ENCODE measurements at places on chromosomes 16 and 17. TPM values are rescaled to one million over a fixed set of nuclear protein-coding genes. Genes with fewer than 3 reads are reported as not detected.

DNA sequence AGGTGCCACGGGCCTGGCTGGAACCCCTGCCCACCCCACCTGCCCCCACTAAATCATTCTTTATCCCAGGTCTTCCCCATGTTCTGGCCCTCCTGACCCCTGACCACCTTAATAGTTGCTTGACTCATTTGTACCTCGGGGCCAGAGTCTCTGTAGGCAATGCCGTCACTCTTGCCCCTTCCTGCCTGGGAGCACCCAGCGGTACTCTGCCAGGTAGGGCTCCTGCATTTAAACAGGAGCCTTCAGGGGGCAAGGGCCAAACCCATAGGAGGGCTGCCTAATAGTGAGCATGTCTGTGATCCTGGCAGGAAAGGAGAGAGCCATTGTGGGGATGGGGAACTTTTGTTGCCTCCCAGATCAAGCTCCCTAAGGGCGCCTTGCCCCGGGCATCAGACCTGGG lies 8.8 kb upstream of the ITGA3 start:
- peak; percentile 26 for DNase-seq

The AATK gene
- total RNA-seq, result 0.31 TPM

The METTL9 gene
- 13.4 TPM for total RNA-seq

DNA sequence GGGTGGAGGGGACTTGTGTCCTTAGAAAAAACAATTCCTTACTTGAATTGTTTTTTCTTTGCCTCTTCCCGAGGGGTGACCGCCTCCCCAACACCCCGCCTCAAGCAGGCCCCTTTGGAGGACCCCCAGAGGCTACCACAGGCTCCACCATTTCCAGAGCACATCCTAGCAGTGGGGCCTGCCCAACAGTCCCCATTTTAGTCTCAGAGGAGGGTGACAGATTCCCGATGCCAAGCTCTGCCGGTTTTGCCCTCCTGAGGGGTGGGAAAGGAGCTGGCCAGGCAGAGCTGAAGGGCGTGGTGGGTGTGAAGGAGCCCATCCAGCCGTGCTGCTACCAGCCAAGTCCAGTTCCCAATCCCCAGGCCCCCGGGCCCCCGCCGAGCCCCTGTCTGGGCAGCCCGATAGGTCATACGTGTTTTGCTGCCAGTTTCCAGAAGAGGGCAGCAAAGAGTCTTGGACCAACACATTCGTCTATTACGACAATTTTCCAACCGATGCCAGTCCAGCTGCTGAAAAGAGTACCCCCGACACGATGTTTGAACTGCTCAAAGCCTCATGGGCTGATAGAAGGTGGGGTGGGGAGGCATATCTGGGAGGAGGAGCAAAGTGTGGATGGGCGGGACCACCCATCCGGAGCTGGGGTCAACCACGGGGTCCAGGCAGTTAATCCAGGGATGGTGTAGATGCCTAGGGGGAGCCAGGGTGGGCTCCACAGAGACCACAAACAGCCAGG lies 18.8 kb upstream of the GAA start:
- no peak for DNase-seq

The NPW gene
- total RNA-seq, result 9.2 TPM

The RNF167 gene
- total RNA-seq, result 63.6 TPM

DNA sequence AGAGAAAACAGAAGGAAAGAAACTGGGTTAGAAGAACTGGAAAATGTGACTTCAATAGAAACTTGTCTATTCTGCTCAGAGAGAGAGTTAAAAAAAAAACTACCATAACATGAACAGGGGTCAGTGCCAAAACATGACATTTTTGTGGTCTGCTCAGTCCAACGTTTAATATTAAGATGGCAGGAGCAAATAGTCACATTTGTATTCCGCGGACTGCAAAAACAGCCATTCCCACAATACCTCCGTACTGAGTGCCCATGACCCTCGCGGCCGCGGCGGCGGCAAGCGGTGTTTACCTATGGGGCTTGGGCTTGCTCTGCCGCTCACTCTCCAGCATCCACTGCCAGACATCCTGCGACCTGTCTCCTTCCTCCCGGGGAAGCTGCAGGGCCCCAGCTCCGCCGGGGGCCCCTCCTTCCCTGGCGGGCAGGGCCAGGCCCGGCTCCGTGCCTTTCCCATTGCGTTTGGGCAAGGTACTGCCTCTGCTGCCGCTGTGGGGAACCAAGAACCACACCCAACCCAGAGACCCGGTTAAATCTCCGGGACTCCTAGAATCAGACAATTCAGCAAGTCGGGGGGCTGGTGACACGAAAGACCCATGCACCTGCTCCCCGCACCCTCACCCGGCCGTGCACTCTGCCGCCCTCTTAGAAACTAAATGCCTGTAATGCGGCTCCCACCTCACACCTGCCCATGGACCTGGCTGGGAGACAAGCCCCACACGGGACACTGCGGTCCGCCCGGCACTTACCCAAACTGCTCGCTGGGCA lies 24.7 kb downstream of the AXIN2 start:
- DNase-seq, result no peak

- no peak for DNase-seq
Observed at GRCh38 chr17:27947005-27947406, 53.8 kb upstream of the LYRM9 start.

- no peak for DNase-seq
Observed at GRCh38 chr16:3578610-3579551, 1.7 kb upstream of the NLRC3 start.

- no peak for DNase-seq
Observed at GRCh38 chr16:66569827-66570405, 3.7 kb downstream of the CMTM1 start.

Data from right lobe of liver (tissue), 6 donors.